Stimulated activated CD4-positive, alpha-beta T cell treated with anti-CD3 and anti-CD28 coated beads, TNF-alpha, amount 100 ng/mL, for 4 hours (primary cell): ENCODE measurements at places on chromosomes 5 and 9.

- no peak for DNase-seq
These were observed 589.1 kb downstream of the MTRR start for GRCh38 chr5:8458038-8458383.

- DNase-seq, result no peak
These were observed 156.4 kb downstream of the EDIL3 start for GRCh38 chr5:84228266-84228665.

DNA sequence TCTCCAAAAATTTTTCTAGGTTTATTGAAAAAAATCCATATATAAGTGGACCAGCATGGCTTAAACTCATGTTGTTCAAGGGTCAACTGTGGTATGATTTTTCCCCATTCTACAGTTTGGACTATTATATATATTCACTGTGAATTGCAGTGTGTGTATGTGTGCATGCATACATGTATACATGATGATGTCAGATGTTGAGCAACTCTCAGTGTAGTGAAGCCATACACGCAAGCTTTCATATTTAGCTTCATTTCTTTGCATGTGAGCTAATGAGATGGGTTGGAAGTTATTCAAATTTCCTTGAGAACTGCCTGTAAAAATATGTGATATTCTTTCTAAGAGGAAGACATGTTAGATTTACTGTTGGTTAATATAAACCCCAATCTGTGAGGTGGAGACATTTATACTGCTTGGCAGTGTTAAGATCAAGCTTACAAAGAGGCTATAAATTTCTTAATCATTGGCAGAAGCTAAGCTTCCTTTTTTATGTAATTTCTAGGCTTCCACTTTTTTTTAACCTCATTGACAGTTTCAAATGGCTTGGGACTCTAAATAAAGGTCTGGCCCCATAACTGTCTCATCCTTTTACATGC is 134.8 kb downstream of the GABRG2 start:
- DNase-seq, result no peak

GRCh38 chr9:90979639-90980038 is 178.0 kb downstream of the SYK start:
- DNase-seq, result no peak

DNA sequence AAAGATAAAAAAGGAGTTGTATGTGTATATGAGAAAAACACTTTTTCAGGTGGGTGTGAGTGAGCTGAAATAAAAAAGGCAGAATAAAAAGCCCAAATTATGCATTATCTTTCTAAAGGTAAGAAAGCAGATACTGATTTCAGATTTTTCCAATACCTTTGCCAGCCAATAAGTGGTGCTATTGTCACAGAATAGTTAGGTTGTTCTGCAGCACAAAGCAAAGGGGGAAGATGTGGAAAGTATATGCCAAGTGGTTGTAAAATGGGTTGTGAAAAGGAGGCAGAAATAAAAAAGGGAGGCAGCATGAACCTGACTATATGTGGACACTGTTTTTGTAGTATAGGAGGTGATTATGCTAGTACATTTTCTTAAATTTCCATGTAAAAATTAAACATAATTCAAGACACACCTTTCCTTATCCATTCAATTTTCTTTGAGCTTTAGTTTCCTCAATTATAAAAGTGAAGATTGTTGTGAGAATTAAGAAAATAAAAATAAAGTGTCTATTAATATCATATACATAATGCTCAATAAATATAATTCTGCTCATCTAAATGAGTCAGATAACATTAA is 106.7 kb downstream of the SMIM15 start:
- no peak for DNase-seq

GRCh38 chr5:171580502-171581265 is 161.2 kb downstream of the FGF18 start:
- no peak for DNase-seq

GRCh38 chr5:8136271-8136670 is 267.3 kb downstream of the MTRR start:
- no peak for DNase-seq

- DNase-seq, result no peak
These were observed 12.7 kb downstream of the C9orf153 start for GRCh38 chr9:86246752-86247161.

DNA sequence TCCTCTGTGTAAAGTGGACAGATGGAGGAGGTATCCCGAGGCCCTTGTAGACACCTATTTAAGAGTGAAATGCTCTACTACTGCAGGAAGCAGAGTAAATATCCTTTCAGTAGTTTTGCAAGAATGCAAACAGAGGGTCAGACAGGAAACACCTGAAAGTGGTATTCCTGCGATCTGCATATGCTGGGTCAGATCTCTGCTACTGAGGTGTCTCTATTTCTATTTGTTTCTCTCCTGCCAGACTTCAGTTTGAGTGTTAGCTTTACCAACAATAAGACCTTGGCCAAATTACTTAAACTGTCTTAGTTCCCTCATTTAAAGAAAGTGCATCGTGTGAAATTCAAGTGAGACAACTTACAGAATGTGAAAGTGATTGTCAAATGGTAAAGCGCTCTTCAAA is 47.6 kb downstream of the JAKMIP2 start:
- no peak for DNase-seq

DNA sequence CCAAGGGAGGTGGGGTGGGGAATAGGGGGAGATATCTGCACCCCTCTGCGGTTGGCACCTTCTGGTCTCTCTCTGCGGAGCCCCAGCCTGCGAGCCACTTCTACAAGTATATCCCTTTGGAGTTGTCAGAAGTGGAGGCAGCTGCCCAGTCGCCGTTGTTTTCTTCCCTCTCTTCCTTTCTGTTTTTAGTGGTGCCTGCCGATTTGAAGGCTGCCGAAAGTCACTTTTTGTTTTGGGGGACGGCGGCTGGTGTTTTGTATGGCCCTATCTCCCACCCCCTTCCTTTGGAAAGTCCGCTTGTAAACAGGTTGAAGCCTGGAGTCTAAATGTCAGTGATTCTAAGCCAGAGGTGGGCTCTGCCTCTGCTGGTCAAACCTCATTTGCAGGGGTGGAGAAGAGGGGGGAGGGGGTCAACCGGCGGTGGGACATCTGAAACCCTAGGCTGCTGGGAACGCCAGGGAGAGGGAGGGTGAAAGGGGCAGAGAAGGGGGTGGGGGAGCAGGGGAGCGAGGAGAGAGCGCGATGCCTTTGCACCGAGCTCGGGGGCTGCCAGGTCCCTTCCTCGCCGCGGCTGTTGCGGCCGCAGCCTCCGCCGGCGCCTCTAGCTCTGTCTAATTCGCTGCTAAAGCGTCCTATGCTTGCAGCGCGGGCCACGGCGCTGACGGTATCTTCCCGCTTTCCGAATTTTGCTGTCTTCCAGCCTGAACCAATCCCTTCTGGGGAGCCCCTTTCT is at the start of gene FGF10:
FGF10 (minus strand) TSS at position 331 of the 733 bp plus-strand sequence. CDS start 738 bp downstream, outside the sequence.
- no peak for DNase-seq

DNA sequence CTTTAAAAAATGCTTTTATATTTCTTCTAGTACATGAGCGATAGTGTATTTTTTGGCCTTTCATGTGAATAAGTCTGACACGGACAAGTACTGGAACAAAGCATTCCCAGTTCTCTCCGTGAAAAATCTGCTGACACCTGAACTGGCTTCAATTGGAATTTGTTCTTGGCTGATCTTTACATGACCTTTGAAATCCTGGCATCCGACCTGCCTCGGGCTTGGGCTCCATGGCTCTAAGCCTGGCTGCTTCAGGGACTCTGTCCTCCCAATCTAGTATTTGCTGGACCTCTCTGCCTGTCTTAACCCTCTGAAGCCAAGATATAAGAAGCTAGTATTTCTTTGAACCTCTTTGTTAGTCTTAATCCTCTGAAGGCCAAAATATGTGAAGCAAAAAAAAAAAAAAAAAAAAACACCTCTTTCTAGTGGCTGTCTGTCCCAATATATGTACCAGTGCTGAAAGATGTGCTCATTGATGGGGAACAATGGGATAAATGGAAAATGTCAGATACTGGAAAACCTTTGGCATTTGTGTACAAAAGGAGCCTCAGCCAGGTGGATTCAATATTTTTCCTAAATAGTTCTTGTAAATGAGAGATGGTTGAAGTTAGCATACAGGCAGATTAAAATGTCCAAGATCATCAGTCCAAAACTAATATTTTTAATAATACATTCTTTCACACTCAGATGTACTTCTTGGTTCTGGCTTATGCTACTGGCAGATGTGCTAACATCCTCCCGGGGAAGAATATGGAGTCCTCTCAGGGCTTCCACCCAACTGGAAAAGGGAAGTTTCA is 470.6 kb downstream of the TUSC1 start:
- DNase-seq, result no peak

GRCh38 chr5:67537439-67538148 is 341.0 kb upstream of the CD180 start:
- DNase-seq, result no peak

GRCh38 chr5:148388696-148389095 is 4.9 kb downstream of the FBXO38 start:
- DNase-seq, result no peak

DNA sequence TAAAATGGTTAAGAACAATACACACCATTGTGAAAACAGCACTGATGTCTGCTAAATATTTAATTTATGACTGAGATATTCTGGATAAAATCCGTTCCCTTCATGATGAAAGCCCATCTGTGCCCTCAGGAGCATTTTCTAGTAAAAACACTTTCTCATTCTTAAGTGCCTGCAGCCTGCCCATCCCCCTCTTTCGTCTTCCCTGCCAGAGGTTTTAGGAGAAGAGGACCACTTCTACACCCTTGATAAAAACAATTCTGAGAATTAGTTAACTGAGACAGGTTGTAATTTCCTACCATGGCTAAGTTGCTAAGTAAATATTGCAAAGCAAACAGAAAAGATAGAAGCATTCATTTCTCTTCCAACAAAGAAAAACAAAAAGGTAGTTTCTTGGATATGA is 272.6 kb downstream of the ATPSCKMT start:
- no peak for DNase-seq

GRCh38 chr9:73270967-73271721 is 119.5 kb downstream of the ANXA1 start:
- DNase-seq, result no peak

GRCh38 chr5:172554562-172554961 is 86.5 kb upstream of the NEURL1B start:
- DNase-seq, result no peak

DNA sequence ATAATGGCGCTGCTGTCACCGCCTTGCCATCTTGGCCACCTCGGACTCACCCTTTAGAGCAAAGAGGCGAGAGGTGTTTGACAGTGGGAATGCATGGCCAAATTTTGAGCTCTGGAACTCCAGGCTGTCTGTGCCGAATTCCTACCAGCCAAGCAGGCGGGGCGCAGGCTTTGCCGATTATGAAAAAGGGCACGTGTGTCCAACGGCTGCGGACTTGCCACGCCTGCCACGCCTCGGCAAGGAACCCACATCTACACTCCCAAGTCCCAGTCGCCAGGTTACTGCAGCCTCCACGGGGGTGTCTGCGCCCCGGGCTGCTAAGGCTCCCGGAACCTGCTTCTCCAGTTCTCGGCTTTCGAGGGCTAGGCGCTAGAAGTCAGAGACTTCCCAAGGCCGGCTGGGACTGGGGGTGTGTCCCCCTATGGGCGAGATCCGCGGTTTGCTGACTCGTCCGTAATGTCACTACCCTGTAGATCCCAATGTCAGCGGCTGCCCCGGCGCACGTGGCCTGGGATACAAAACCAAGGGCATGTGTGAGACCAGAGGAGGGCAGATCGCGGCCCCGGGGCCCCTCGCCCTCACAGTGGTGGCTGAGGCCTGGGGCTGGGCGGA is 2.8 kb downstream of the NPR3 start:
- DNase-seq, result no peak

- no peak for DNase-seq
These were observed 67.5 kb downstream of the COL15A1 start for GRCh38 chr9:99011161-99011709.

DNA sequence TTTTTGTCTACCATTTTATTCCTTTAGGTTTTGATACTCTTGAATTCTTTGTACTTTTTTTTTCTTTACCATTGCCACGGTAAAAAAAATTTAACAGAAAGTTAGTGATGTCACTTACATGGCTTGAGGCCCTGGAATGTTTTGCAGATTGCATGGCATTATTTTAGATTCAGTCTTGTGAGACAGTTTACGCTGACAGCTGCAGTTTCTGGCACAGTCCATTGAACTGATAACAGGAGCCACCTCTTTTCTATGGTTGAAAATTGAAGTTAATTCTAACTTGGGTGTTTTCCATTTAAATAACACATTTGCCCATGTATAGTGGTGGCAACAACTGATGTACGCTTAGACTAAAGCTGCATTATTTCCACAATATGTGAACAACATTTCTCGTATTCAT is 1028.5 kb downstream of the CDH18 start:
- no peak for DNase-seq

DNA sequence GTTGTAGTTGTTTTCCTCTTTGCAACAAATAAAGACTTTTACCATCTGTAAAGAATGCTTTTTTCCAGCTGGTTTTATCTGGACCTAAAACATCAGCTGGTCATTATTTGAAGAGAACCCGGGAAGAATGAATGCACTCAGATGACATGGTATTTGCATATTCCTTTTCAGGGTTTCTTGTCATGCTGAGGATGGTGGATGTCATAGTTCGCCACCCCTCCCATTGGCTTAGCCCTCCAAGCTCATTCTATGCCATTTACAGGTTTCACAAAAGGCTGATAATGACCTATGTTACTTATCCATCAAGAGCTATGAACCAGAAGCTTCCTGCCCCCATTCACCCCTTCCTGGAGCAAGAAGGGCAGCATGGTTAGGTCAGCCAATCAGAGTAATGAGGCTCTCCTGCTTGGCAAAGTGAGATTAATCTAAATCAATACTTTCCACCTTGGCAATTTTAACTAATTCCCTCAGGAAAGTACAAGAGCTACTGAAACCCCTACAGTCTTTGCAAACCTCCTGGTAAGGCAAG is 440.5 kb upstream of the TLE4 start:
- DNase-seq, result no peak

DNA sequence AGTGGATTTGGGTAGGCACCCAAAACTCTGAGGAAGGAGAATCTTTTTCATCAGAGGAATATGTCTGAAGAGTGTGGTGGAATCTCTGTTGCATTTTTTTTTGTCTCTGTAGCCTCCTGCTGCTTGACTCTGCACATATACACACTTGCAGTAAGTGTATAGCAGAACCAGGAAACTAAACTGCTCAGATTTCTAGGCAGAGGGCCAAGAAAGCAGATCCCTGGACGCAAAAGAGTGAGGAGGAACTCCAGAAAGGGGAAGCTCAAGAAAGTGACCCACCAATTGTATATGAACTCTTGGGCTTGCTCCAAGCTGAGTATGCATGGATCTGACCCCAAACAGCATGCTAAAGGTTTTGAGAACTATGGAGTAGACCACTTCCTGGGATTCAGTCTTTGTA is 181.8 kb downstream of the GADD45G start:
- no peak for DNase-seq

DNA sequence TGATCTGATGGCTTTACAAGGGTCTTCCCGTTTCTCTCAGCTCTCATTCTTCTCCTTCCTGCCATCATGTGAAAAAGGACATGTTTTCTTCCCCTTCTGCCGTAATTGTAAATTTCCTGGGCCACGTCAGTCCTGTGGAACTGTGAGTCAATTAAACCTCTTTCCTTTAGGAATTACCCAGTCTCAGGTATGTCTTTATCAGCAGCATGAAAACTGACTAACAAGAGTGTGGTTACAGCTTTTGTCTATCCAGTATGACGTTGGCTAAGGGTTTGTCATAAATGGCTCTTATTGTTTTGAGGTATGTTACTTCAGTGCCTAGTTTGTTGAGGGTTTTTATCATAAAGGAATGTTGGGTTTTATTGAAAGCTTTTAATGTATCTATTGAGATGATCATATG is 501.6 kb downstream of the CAAP1 start:
- DNase-seq, result no peak
